ENCODE measurements at places on chromosomes 1 and 21.

GRCh38 chr1:234125283-234125682 lies 220.8 kb downstream of the SLC35F3 start:
- no peak for DNase-seq

- DNase-seq: peak; percentile 98
These were observed 167.5 kb downstream of the CLIC6 start for GRCh38 chr21:34836103-34836932.

- DNase-seq: no peak
These were observed 110.7 kb upstream of the SLC45A1 start for GRCh38 chr1:8207202-8207601.

- DNase-seq: no peak
These were observed 349.4 kb downstream of the HLX start for GRCh38 chr1:221228594-221228993.

DNA sequence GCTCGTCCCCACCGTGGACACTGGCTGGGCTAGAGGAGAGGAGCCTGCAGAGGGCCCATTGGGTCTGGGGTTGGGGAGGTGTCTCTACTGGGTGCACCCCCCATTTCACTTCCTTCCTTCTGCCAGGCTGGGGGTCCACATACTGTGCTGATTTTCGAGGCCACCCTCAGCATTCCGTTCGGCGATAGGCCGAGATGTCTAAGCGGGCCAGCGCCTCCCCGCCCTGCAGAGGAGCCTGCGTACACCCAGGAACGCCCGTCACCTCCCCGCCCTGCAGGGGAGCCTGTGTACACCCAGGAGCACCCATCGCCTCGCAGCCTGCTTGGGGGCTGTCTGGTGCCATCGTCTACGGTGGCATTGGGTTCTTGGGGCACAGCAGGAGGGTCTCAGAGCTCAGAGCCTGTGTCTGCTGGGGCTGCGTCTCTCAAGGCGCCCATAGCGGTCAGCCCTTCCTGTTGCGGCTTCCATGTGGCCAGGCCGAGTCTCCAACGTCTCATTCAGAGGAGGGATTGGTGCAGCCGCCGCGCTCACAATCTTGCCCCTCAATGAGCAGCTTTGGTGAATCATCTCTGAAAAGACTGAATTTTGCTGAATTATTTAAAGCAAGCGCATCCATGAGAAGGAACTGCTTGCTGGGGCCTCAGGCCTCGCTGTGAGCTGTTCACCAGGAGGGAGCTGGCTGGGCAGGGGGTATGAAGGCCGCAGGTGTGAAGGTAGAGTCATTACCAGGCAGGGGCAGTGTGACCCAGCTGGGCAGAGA lies 30.7 kb upstream of the AGPAT3 start:
- no peak for DNase-seq

DNA sequence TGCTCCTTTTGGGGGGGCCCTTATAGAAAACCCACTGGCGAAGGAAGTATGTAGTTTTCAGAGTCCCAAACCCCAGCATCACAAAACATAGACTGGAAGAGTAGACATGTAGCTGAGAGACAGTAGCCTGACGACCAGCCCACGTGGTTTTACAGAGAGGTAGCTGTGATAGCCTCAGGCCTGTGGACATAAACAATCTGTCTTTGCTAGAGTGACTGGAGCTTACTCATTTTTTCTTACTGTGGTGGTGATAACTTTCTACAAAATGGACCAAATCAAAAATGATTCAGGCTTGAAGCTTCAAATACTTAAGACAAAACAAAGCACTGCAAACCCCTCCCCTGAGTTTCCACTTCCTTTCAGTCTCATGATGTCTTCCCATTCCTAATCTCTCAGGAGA lies 497.0 kb downstream of the RWDD3 start:
- DNase-seq: no peak

GRCh38 chr1:169240449-169241232 lies 127.0 kb downstream of the NME7 start:
- DNase-seq: no peak

DNA sequence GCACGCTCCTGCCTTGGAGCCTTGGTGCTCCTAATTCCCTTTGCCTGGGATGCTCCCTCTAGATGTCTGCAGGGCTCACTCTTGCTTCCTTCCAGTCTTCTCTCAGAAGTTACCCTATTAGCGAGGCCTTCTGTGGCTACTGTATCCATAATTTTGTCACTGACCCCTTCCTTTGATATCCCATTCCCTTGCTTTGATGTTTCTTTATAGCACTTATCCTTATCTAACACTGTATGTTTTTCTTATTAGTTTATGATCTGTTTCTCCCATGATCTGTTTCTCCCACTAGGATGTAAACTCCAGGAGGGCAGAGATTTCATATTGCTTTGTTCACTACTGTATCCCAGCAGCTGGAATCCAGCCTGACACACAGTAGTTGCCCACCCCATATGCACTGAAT lies 263.4 kb downstream of the FOXD2 start:
- DNase-seq: no peak

DNA sequence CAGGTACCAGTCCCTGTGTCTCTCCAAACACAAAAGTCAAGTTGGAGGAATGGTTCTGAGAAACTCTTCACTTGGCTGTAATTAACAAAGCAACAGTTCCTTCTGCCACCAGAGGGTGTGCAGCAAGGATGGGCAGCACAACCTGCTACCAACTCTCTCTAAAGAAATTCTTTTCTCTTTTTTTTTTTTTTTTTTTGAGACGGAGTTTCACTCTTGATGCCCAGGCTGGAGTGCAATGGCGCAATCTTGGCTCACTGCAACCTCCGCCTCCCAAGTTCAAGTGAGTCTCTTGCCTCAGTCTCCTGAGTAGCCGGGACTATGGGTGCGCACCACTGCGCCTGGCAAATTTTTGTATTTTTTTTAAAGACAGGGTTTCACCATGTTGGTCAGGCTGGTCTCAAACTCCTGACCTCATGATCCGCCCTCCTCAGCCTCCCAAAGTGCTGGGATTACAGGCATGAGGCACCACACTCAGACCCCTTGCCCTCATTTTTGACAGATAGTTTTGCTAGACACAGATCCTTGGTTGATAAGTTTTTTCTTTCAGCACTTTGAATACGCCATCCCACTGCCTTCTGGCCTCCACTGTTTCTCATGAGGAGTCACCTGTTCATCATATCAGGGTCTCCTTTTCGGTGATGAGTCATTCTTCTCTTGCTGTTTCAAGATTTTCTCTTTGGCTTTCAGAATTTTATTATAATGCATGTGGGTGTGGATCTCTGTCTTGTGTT lies 12.1 kb upstream of the DEGS1 start:
- DNase-seq: no peak

GRCh38 chr1:49971088-49971487 lies 52.7 kb downstream of the AGBL4 start:
- no peak for DNase-seq

- no peak for DNase-seq
These were observed 39.6 kb downstream of the KCTD3 start for GRCh38 chr1:215606564-215607168.

GRCh38 chr1:86061551-86061990 lies 95.0 kb downstream of the COL24A1 start:
- DNase-seq: no peak

DNA sequence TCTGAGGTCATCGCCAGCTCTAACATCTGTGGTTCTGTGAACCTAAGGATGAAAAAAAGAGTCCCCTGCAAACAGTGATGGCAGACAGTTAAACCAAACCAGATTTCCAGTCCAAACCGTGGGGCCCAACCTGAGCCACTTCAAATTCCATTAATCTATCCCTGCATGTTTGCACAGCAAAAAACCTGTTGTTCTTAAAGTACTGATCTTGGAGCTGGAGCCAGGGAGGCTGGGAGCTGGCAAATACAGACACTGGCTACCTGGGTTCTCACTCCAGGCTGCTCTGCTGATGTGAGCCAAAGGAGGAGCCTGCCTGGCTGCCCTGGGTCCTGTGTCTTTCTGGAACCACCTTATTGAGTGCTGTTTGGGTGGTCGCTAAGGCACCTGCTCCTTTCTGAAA lies 16.4 kb downstream of the LDLRAD1 start:
- no peak for DNase-seq

DNA sequence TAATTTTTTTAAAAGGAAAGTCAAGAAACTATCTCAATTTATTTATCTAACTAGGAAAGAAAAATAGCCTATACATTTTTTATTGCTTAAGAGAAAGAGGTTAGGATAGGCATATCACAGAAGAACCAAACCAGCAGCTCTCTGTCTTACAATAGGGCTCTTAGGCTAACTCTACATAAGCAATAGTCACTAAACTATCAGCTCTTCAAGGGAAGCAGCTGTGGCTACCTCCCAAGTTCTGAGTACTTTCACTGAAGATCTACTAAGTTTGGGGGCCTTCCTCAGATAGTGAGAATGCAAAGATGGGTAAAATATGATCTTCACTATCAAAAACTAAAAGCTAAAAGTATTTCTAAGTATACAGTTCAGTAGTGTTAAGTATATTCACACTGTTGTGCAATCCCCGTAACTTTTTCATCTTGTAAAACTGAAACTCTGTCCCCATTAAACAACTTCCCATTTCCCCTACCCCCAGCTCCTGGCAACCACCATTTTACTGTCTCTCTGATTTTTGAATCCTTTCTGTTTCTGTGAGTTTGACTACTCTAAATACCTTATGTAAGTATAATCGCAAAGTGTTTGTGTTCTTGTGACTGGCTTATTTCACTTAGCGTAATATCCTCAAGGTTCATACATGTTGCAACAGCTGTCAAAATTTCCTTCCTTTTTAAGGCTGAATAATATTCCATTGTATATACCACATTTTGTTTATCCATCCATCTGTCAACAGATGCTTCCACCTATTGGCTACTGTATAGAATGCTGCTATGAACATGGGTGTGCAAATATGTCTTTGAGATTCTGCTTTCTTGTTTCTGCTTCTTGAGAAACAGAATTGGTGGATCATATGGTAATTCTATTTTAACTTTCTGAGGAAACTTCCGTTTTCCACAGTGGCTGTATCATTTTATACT lies 73.3 kb downstream of the ACBD6 start:
- no peak for DNase-seq

DNA sequence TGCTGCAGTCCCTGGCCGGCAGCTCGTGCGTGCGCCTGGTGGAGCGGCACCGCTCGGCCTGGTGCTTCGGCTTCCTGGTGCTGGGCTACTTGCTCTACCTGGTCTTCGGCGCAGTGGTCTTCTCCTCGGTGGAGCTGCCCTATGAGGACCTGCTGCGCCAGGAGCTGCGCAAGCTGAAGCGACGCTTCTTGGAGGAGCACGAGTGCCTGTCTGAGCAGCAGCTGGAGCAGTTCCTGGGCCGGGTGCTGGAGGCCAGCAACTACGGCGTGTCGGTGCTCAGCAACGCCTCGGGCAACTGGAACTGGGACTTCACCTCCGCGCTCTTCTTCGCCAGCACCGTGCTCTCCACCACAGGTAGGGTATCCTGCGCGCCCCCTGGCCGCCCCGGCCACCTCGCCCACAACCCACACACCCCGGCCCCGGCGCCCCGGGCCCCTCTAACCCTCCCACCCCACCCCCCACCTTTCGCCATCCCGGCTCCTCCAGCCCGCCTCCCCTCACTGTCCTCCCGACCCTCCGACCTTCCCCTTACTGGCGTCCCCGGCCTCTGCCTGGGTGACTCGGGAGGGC lies 352 bp downstream of the KCNK1 start:
- DNase-seq: no peak

DNA sequence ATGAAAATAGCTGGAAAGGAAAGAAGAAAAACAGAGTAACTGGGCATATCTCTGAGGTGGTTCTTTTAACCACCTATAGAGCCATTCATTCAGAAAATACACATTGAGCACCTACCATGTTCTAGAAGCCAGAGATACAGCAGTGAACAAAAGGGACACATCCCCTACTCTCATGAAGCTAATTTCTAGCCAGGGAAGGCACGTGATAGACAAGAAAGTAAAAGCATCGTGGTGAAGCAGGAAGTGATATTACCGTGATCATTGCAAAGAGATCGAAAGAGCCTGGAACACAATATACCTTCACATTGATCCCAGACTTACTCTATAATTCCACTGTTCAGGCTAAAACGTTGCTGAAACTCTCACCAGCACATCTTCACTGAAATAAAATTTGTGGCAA lies 76.0 kb downstream of the TIAM1 start:
- no peak for DNase-seq

DNA sequence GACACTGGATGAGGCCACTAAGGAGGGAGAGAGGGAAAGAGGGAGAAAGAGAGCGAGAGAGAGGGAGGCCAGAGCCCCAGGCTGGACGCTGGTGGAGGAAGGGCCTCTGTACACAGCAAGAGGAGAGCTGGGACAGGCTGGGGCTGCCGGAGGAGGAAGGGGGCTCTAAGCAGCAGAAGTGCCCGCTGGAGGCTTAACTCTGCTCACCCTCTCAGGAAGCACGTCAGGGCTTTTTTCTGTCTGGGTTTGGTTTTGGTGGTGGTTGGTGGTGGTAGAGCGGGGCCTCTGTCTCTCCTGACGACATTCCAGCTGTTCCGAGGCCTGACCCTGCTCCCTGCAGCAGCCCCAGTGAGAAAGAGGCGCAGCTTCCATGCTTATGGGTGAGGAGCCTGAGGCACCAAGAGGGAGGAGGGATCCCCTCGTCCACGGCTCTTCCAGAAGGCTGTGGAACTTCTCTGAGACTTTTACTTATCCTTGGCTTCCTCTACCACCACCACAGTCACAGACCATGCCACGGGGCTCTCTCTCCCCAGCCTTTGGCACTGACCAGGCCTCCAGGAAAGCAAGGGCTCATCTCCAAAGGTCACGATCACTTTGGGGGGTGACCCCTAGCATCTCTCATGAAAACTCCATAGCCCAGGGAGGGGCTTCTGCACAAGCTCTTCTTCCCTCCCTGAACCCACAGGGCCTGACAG lies 136.4 kb upstream of the VAMP3 start:
- no peak for DNase-seq

DNA sequence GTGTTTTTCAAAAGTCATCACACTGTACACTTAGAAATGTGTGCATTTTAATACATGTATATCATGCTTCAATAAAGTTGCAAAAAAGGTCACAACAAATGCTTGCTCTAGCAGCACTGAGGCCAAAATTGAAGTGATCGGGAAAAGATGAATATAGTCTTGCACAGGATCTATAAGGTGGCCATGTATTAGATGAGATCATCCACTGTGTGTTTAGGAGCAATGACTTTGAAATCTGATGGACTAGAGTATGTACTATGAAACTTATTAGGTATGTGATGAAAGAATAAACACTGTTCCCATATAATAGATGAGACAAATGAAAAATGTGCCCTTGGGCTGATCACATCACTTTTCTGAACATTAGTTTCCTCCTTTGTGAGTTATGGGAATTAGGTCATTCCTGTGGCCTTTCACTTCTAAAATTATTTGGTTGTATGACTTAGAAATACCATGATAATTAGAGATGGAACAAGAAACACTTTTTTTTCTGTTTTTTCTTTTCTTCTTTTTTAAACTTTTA lies 984.6 kb downstream of the ADGRL2 start:
- DNase-seq: no peak

DNA sequence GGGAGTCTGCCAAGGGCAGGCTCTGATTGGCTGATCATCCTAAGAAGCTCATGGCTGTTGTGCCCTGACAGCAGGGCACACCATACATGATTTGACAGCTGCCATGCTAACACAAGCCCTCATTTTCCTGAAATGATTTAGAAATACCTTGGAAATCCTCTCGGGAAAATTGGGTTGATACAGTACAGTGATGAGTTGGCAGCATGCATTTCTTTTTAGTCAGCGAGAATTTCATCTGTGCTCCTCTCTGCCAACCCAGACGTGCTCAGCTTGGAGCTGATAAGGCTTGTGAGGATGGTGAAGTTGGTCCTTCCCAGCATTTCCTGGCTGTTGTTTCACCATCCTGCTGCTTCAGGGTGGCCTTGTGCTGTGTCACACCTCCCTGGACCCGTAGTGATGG lies 22.6 kb upstream of the KCNQ4 start:
- no peak for DNase-seq

All from GM04504 (cell line).